ENCODE measurements at places on chromosomes 1 and 21.

DNA sequence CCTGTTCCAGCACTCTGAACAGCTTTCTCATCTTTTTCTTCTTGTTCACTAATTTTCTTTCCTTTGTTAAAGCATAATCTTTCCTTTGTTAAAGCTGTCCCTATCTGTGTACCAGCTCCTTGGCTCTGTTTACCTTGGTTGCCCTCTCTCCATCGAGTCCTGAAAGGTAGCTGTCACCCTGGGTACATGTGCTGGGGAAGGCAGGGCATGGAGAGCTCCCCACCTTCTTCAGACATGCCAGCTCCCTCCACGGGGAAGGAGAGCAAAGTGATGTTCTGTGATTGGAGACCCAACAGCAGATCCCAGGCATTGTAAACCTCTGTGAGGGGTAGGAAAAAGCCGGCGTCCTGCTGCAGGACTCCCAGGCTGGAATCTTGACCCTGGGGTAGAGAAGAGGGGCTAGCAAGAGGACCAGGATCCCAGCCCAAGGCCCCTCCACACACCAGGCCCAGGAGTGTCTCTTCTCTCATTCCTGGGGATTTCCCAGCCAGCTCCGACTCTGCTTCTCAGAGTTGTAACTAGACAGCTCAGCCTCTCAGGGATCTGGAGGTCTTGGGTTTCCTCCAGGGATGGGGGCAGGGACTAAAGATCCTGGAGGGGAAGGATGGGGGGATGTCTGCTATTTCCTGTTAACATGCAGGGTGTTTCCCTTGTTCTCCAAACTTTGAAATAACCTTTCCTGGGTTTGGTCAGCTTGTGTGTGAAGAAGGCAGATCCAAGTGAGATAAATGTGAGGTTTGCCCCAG, 34.4 kb downstream of the TMCC2 start:
- DNase-seq = no peak

DNA sequence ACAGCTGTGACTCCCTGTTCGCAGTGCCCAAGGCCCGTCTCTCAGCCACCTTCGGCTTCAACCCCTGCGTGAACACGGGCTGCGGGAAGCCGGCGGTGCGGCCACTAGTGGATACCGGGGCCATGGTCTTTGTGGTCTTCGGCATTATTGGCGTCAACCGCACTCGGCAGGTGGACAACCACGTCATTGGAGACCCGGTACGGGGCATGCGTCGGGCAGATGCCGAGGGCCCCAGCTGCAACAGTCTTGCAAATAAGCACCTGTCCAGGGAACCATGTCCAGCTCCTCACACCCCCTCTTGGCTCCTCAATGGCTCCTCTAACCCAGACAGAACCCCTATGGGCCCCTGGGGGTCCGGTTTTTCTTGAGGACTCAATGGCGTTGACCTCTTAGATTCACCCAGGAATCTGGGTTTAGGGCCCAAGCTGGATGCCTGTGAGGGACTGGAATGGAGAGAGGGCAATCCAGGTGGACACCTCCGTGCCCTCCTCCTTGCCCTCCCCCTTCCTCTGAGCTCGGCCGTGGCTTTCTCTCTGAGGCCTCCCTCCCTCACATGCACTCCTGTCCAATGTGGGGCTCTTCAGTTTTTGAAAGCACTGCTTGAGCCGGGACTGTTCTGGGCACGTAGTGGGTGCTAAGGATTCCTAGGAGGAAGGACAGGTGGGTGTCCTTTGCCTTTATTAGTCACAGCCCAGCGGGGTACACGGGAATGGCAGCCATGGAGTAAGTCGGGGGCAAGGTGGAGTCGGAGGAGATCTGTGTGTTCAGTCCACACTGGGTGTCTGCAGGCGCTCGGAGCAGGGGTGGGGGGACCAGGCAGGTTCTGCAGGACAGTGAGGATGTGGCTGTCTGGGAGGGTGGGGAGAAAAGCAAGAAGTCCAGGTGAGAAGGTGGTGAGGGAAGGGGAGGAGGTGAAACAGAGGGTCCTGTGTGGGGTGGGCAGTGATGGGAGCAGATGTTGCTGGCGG, 51.1 kb downstream of the DISP3 start:
- DNase-seq = no peak

DNA sequence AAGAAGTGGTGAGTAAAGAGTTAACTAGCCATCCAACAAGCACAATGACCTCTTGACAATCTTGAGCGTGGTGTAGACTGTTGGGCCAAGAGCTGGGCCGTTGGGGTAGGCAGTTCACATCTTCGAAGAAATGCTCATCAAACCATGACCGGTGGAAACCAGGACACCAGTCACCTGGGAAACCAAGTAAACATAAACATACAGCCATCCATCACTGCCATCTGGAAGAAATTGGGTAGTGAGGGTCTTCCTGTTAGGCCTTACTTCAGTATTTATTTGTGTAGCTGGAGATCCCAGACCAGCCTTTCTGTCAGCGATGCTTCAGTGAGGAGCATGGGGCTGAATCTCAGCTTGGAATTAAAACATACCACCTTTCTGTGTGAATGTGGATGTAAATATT, 108.1 kb upstream of the HAO2 start:
- no peak for DNase-seq

DNA sequence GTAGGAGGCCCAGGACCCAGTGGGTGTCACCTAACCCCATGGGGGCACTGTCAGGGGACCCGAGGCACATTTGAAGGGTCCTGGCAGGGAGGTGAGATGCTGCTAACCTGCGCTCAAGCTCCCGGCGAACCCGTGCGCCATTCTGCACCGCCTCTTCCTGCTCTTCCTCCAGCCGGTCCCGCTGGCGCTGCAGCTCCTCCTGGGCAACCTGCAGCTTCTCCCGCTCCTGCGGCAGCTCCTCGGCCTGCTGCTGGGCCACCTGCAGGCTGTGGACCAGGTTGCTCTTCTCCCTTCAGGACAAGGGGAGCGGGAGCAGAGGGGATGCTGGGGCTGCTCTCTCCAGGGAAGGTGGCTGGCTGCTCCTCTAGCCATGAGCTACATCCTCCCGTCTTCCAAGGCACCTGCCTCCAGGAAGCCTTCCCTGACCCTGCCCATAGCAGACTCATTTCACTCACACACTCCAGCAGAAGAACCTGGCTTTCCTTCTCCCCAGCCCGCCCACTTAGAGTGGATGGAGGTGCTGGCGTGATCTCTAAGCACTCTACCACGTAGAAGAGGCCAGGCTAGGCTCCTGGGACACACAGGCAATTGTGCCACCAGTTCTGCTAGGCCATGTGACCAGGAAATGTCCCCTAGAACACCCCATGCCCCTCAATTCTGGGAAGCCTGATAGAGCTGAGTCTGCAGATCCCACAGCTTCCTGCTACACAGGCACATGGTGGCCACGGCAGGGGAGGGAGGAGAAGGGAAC, 15.2 kb upstream of the NBPF1 start:
- no peak for DNase-seq

DNA sequence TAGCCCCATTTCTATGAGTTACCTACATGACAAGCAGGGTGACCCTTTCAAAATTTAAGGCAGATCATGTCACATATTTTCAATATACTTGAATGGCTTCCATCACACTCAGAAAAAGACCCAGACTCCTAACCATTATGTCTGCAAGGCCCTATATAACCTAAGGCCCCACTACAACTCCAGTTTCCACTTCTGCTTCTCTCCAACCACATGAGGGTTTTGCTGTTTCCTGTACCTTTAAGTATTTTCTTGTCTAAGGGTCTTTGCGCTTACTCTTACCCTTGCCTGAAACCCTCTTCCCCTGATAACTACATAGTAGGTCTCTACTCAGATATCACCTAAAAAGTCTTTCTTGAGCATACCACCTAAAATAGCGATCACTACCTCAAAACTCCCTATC, 46.1 kb downstream of the SGIP1 start:
- no peak for DNase-seq

GRCh38 chr1:37519613-37520012, 5.0 kb upstream of the MEAF6 start:
- DNase-seq = no peak

DNA sequence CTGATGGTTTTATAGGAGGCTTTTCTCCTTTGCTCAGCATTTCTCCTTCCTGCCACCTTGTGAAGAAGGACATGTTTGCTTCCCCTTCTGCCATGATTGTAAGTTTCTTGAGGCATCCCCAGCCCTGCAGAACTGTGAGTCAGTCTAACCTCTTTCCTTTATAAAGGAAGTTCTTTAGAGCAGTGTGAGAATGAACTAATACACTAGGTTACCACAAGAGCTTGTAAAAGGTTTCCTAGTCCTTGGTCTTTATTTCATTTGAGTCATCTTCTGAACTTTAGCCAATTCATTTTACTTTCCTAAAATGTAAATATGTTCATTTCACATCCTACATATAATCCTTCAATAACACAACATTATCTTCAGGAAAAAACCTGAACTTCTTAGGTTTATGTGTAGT, 365.3 kb downstream of the HHIPL2 start:
- no peak for DNase-seq

DNA sequence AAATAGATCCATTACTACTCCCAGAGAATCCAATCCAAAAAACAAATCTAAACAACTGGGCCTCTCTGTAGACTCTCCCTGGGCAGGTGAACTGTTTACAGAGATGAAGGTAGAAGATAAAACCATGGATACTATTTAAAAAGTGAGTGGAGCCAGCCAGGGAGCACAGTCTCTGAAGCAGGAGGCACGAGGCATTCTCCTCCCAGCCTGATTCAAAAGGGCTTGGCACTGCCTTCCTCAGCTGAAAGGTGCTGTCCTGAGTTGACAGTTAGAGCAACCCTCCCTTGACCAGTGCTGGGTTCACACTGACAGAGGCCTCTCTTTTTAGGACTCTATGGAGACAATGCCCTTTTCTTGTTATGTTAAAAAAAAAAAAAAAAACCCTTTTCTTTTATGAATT, 36.8 kb downstream of the HENMT1 start:
- DNase-seq = no peak

- DNase-seq = no peak
These were observed 38.0 kb downstream of the ILDR2 start for GRCh38 chr1:166937329-166937728.

DNA sequence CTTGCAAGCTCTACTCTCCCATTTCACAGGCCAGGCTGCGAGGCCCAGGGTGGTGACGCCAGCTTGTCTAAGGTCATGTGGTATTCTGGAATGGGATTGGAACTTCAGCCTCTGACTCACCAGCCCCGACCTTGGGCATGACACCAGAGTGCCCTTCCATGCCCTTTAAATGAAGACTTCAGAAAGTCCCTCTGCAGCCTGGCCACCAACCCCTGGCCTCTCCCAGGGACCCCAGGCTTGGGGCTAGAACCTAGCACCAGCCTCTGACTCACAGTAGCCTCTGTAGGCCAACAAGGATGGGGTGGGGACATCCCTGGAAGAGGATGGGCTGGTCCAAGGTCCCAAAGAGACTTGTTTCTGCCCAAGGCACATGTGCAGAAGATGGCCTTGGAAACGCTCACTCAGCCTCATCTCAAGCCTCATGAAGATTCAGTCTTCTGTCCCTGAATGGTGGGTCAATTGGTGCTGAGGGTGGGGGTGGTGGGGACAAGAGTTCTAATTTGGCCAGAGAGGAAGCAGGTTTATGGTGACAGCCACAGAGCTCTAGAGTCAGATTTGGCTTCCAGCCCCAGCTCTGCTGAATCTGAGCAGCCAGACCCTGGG, 36.1 kb upstream of the RUNX3 start:
- no peak for DNase-seq

DNA sequence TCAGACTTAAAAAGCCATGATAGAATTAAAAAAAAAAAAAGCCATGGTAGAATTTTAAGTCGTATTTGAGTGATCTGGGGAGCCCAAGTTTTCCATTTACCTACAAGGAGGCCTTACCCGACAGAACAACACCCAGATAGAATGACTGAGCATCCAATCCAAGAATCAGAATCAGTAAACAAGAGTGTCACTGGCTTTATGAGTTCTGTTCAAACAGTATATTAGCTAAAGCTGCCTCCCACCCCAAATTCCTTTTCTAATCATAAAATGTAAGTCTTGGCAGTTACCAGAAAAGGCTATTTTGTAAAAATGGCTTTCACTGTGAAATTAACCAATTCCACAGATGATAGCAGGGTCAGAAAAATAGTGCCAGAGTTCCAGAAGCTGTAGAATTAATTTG, 1.2 kb downstream of the GTF2B start:
- DNase-seq = no peak

DNA sequence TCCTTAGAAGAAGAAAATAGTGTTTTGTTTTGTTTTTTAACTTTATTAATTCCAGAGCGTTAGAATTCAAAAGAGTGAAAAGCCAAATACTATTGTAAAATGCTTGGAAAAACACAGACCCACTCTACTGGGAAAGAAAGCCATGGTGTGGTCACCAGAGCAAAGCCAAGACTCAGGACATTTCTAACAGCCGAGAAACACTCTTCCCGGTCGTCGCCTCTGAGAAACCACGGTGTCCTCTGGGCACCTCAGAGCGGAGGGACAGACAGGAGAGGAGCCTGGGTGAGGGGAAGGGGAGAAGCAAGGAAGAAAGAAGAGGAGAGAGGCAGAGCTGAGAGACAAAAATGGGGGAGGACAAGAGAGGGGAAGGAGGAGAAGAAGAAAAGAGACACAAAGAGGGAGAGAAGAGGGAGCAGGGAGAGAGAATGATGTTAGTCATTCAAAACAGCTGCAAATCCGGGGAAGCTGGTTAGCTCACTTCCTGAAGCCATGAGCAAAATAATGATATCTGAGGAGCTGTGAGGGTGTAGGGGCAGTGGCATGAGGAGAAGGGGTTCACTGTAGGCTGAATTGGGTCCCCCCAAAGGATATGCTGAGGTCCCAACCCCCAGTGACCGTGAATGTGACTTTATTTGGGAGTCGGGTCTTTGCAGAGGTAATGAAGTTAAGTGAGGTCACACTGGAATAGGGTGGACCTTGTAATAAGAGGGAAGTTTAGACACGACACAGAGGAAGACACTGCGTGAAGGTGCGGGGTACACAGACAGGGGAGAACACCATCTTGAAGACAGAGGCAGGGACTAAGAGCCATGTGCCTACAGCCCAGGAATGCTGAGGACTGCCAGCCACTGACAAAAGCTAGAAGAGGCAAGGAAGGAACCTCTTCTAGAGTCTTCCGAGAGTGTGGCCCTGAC, 58.2 kb upstream of the DMRTB1 start:
- no peak for DNase-seq

- no peak for DNase-seq
These were observed 4.6 kb downstream of the RCC1 start for GRCh38 chr1:28510273-28510969.

- no peak for DNase-seq
These were observed 2.7 kb upstream of the PLOD1 start for GRCh38 chr1:11931845-11932244.

- DNase-seq = no peak
These were observed 232.7 kb downstream of the KCNJ6 start for GRCh38 chr21:37683396-37684114.

DNA sequence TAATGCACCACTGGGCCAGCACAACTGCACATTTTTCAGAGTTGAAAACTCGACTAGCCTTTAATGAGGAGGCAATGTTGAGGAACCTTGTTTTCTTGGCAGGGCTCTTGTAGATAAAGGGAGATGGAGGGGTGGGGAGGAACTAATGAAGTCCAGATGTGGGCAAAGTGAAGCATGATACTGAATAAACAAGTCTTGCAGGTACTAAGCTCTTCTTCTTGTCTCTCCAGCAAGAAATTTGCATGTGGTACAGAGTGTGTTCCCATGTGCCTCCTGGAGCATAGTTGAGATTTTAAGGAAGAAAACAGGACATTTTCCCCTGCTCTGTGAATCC, 47.0 kb downstream of the PLPP3 start:
- DNase-seq = no peak

Data from stimulated activated CD8-positive, alpha-beta memory T cell treated with anti-CD3 and anti-CD28 coated beads, Interleukin-4, amount 100 ng/mL, for 4 hours (primary cell).